T-helper 1 cell treated with Interleukin-12 subunit alpha and Interleukin-12 subunit beta and Interleukin-4 antibody, amounts not matched to agents 30 ng/mL and 1 ng/mL, for 36 hours (primary cell): ENCODE measurements at places on chromosomes 13 and 19. TPM values are rescaled to one million over a fixed set of nuclear protein-coding genes. Genes with fewer than 3 reads are reported as not detected.

The CYP2A6 gene
- not detected in 2 replicates for total RNA-seq

The ZNF253 gene
- total RNA-seq: 16.5 and 17.6 TPM in 2 replicates

The ZNF610 gene
- total RNA-seq: 0.39 and 0.73 TPM in 2 replicates

The ZNF93 gene
- 7.3 and 7.4 TPM in 2 replicates for total RNA-seq

The ZNF154 gene
- total RNA-seq: 8.5 and 9.3 TPM in 2 replicates

The CD70 gene
- total RNA-seq: 73.7 and 75.9 TPM in 2 replicates

The ACTMAP gene
- 10.6 and 11.9 TPM in 2 replicates for total RNA-seq

The EHD2 gene
- 0.47 and 0.49 TPM in 2 replicates for total RNA-seq

The ERF gene
- total RNA-seq: 41.8 and 51.2 TPM in 2 replicates

The CBY2 gene
- not detected in 2 replicates for total RNA-seq

The OVOL3 gene
- not detected in 2 replicates for total RNA-seq
